Ovary (tissue), 10 donors: ENCODE measurements at places on chromosomes 13 and 19.

DNA sequence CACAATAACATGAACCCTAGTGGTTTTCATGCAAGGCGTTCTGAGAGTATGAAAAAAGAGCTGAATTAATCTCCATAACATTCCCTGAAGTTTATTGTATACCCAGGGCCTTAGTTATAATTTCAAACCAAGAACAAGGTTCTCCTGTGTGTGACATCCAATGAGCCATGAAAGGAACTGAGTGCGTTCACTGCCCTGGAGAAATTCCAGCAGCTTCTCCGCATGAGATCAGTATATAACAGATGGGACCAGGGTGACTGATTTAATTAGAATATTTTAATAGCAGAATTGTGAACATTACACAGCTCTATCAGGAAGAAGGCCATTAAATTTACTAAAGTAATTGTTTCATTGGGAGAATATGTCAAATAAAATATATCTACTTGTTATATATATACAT lies 1190.5 kb upstream of the SLC10A2 start:
- no peak for DNase-seq

DNA sequence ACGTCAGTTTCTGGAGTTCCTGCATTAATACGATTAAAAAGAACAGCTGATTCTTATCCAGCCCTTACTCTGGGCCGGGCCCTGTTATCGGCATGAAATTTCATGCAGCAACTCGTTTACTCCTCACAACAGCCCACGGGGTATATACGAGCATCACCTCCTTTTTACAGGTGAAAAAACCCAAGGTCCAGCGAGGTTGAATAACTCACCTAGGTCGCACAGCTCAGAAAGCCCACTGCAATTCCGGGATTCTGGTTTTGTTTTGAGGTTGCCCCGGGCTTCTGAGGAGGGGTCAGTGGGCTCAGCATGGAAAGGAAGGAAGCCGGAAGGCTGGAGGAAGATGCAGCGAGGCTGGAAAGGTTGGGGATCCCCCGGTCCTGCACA lies 577 bp upstream of the ACP7 start:
- DNase-seq, result no peak

- no peak for DNase-seq
Measured at GRCh38 chr13:45917019-45917418, 65.5 kb upstream of the SIAH3 start.

- DNase-seq, result no peak
Measured at GRCh38 chr19:38367041-38367440, 7.3 kb upstream of the PSMD8 start.

DNA sequence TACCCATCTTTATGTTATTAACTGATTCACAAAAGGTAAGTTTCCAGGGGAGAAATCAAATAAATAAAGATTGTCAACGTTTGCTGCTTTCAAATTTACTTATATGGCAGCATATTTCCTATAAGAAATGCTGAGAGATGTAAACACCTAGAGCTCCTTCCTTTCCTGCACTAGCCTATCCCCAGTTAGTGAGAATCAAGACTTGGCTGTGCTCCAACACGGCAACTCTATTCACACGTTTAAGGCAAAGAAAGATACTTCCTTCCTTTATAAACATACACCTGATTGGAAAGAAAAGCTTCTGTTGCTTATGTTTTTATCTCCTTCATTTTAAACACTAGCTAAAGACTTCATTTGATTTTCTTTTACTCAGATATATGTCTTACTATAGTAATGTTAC lies 107.0 kb downstream of the PCDH9 start:
- no peak for DNase-seq

DNA sequence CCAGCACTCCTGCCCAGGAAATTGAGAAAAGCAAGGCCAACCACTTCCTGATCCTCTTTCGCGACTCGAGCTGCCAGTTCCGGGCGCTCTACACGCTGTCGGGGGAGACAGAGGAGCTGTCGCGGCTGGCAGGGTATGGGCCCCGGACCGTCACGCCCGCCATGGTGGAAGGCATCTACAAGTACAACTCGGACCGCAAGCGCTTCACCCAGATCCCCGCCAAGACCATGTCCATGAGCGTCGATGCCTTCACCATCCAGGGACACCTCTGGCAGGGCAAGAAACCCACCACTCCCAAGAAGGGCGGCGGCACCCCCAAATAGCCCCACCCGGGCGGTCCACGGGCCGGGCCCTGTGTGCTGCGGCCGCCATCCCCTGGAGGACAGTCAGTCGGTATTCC lies 11.6 kb downstream of the XAB2 start:
- no peak for DNase-seq

DNA sequence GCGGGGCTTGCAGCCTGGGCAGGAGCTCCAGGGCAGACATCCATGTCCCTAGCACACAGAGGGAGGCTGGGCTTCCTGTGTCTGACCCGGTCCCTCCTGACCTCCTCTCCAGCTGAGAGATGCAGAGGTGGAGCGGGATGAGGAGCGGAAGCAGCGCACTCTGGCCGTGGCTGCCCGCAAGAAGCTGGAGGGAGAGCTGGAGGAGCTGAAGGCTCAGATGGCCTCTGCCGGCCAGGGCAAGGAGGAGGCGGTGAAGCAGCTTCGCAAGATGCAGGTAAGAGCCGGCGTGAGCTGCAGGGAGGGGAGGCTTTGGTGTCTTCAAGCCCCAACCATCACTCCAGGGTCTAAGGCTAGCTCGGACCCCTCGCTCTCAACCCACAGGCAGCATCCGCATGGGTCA lies 38.4 kb downstream of the KCNC3 start:
- no peak for DNase-seq
